ENCODE measurements at places on chromosomes 2 and 18.

DNA sequence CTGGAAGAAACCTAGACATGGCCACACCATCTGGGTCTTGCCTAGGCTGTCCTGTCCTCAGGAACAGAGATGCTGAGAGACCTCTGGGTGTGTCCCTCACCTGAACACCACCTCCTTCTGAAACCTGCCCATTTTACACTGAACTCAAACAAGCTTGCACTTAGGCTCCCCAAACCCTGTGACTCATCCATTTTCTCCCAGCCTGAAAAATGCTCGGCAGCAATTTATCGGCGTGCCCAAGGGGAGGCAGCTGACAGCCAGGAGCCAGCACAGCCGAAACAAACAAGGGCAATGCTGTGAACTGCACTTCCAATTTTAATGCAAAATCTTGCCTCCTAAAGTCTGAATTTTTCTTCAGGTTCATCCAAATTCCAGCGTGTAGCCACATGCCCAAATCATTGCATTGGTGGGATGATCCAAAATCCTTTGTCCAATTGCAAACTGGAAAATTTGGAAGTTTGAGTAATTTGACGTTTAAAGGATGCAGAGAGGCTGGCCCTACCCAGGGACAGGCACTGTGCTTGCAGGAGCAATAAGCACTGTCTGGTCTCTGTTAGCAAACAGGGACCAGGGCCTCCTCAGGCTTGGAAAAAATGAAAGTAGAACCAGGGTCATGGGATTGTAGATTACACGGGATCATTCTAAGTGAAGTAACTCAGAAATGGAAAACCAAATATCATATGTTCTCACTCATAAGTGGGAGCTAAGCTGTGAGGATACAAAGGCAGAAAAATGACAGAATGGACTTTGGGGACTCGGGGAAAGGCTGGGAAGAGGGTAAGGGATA is 67.7 kb downstream of the GALNT14 start:
- DNase-seq: no peak

DNA sequence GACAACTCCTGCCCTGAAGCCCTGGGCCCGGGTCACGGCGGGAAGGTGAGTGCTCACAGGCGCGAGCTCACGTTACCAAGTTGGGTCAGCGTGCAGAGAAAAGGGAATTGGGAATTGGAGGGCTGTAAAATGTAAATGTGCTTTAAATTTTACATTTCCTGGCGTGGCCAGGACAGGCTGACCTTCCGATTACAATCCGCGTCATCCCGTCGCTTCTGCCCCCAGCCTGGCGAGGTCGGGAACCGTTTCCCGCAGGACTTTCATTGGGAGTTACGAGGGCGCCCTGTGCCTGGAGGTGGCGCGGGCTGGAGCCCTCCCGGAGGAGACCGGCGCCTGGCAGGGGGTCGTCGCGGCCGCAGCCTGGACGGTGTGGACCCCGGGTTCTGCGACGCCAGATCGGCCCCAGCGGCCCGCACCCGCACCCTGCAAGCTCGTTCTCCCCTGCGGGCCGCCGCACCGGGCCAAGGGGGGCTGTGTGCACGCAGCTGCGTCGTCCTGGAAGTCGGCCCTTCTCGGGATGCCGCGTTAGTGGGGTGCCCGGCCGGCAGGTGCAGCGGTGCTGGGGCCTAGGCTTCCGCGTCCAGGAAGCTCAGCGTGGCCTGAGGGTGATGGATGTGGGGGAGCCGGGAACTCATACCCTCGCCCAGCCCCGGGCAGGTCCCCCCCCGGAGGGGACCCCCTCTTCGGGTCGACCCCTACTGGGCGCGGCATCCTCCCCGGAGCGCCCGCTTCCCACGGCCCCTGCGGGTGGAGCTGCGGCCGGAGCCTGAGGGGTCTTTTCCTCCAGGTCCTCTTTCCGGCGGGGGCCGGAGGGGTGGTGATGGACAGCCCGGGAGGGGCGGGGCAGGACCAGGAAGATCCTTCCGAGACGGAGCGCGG is 63.9 kb downstream of the LRRFIP1 start:
- peak; percentile 49 for DNase-seq

GRCh38 chr2:121664086-121664485 is 14.8 kb upstream of the CLASP1 start:
- no peak for DNase-seq

GRCh38 chr18:49884959-49885358 is 71.6 kb upstream of the ACAA2 start:
- DNase-seq: no peak

- no peak for DNase-seq
Observed at GRCh38 chr2:51880153-51880552, 848.2 kb upstream of the NRXN1 start.

- no peak for DNase-seq
Observed at GRCh38 chr2:38747007-38747424, 4.1 kb downstream of the SRSF7 start.

- DNase-seq: no peak
Observed at GRCh38 chr18:55968550-55968949, 380.6 kb upstream of the TCF4 start.

- DNase-seq: no peak
Observed at GRCh38 chr2:241911551-241911950, 42.0 kb downstream of the RTP5 start.

DNA sequence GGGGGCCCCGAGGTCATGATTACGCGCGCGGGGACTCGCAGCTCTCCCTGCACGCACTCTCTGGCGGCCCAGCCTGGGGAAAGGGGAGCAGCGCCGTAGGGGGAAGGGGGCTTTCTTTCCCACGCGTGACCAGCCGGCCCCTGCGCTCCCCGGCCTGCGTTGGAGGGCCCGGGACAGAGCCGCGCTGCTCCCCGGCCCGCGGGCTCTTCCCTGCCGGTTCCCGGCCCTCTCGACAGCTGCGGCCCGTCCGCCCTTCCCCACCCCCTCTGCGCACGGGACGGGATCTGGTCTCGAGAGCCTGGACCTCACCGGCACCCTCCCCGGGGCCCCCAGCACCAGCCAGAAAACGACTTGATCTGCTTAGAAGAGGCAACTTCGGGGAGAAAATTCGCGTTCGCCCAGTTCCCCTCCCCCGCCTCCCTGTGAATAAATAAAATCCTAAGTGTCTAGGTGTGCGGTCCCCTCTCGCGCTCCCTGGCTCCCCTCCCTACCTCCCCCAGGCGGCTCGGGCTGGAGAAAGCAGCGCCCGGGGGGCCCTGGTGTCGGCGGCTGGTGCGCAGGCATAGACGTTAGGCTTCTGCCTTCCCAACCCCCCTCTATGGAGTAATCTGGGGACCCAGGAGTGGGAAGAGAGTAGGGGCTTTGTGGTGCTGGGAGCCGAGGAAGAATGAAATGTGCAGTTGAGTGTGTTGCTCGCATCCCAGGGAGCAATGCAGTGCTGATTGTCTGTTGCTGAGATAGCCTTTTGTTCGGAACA is 803 bp upstream of the FIGN start:
- no peak for DNase-seq

DNA sequence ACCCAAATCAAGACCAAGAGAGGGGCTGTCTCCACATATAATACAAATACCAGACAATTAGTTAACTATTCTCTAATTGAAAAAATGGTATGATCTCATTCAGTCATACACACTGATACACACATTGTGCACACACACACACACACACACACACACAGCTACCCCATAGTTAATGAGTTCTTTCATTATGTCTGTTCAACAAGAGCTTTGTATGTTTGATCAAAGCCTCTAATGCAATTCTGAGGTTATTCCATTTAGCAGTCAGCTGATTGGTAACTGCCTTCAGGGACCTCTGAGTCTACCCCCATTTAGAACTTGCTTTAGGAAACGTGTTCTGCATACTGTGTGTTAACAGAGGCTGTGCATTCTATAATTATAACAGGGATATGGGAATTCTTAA is 741.4 kb upstream of the LRRTM4 start:
- no peak for DNase-seq

DNA sequence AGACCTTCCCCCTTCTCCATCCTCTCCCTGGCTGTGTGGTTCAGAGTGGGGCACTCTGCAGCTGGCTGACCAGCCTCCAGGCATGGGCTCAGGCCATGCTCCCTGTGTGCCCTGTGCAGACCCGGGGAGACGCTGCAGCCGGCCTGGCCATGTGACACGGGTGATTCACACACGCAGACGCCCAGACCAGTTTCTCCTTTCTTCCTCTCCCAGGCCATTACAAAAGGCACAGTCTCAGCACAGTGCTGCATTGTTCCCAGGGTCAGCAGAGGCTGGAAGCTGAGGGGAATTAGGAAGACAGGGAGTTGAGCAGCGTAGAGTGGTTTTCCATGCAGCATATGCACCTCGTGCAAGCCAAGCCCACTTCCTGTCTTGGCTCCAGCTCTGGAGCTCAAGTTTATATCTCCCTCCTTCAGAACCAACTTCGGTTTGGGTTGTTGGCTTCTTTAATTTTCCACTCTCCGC is 288.5 kb downstream of the TNS1 start:
- DNase-seq: no peak

DNA sequence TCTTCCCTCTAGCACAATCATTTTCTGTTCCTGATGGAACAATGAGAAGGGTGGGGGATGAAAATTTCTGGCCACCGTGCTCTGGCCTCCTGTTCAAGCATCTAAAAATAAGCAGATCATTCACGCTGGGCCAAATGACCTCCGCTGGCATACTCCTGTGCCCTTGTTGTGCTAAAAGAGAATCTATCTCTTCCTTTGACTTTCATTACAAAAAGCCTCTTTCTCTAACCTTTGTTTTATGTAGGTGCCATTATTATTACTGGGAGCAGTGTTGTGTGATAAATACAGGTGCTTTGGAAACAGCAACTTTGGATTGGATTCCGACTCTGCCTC is 44.6 kb upstream of the B3GNT2 start:
- no peak for DNase-seq

- DNase-seq: peak; percentile 36
Observed at GRCh38 chr2:98664323-98664722, 55.9 kb downstream of the UNC50 start.

GRCh38 chr2:230219419-230220331 is at the start of gene SP110:
SP110 (minus strand) TSS chr2:230219984; CDS start chr2:230216927, 3,057 bp downstream.
- DNase-seq: peak; percentile 72

DNA sequence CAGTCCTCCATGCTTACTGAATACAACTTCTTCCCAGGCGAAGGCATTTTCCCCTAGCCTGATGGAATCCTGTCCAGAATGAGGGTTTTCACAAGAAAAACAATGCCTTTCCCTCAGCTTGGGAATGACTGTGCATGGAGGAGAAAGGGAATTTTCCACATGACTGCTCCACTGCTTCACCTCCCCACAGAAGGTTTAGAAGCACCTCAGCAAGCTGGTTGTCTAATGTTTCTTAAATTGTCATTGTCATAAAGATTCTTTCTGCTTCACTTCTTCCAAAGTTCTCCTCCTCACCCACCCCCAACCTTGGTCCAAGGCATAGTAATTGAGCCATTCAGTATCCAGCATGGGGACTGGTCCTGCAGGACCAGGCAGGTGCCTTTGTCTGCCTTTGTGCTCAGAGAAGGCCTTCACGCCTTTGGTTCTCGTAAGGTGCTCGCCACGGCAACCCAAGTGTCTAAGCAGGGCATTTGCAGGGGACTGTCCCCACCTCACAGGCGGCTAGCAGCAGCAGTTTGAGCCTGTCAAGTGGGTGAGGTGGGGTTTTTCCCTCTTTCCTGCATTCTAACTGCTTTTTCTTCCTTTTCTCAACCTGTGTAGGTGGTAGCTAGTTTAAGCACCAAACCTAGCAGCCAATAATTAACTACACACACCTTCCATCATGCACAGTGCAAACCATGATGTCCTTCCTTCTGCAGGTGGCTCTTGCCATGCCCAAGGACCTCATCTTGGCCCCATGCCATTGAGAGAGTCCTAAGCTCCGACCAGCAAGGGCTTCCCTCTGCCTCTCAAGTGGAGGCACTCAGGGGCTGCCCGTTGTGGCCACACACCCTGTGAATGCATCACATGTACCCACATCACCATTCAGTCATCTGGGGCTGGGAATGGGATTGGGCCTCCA is 65.7 kb upstream of the BCL2L11 start:
- DNase-seq: no peak

GRCh38 chr18:46331316-46331715 is 227.1 kb downstream of the HAUS1 start:
- DNase-seq: no peak

GRCh38 chr2:3403587-3404334 is 24.3 kb downstream of the TRAPPC12 start:
- no peak for DNase-seq

GRCh38 chr18:23105030-23105429 is 30.3 kb upstream of the CABLES1 start:
- DNase-seq: no peak

DNA sequence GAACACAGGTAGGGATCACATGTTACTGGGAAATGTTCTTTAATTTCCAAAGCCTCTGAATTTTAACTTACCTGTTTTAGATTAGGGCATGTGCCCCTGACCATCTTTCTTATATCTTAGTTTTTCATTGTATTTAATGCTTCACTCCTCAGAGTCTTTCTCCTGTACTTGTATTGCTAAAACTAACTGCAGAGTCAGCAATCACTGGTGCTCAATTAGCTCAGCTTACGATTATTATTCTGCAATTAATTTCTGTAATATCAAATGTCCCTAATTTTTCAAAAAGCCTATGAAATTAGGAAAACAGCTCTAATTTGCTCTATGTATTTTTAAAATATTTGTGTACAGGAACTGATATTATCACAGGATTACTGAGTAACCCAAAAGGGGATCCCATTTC is 693.2 kb upstream of the SLC8A1 start:
- no peak for DNase-seq

GRCh38 chr2:239024226-239024625 is 176.3 kb downstream of the TWIST2 start:
- no peak for DNase-seq

GRCh38 chr2:23639406-23639982 is 254.5 kb downstream of the KLHL29 start:
- DNase-seq: no peak

DNA sequence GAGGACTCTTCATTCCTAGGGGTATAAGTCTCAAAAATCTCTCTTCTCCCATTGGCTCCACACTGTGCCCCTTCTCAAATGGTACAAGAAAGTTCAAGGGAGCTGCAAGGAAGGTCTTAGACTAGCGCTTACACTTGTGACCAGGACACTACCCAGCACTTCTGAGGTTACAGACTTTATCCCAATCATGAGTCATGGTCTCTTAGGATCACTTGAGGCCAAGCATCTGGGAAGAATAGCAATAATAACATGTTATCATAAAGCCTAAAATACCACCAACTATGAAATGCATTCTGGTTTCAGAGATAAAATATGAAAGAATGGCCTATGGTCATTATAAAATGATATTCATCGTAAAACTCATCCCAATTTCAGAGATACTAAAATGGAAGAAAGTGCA is 309.9 kb upstream of the PKDCC start:
- no peak for DNase-seq

GRCh38 chr2:66428986-66429612 is 5.8 kb upstream of the MEIS1 start:
- no peak for DNase-seq

Data from activated CD8-positive, alpha-beta memory T cell treated with anti-CD3 and anti-CD28 coated beads, Interleukin-2, amount 50 U/mL, for 4 hours (primary cell).